CD4-positive, alpha-beta T cell treated with Interleukin-1 beta for 1 hour (primary cell): ENCODE measurements at places on chromosomes 4 and X.

DNA sequence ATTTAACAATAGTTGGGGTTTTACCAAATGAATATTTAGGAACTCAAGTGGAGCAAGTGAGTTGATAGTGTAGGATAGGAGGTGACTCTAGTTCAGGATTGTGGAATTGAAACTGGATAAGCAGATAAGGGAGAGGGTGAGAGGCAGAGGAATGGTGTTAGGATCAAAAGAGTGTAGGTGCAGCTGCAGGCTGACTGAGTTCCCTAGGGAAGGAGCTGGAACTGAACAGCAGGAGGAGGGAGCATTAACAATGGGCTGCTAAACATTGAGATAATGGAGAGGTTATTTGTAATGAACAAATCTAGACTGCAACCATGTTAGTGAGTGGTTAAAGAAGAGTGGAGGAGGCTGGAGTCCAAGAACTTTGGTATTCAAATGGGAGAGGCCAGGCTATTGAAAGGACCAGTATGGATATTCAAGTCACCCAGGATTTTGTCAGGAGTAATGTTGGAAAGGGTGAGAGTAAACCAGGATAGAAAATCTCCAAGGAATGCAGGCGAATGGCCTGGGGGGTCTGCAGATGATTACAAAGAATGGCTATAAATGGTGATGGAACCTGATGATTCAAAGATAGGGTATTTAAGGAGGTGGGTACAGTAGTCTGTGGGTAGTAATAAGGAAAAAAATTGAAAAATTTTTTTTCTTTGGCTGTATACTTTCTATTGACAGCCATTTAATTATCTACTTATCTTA lies 497.1 kb upstream of the TENM3 start:
- DNase-seq: no peak

GRCh38 chrX:11409957-11410356 lies 116.7 kb downstream of the AMELX start:
- DNase-seq: no peak

DNA sequence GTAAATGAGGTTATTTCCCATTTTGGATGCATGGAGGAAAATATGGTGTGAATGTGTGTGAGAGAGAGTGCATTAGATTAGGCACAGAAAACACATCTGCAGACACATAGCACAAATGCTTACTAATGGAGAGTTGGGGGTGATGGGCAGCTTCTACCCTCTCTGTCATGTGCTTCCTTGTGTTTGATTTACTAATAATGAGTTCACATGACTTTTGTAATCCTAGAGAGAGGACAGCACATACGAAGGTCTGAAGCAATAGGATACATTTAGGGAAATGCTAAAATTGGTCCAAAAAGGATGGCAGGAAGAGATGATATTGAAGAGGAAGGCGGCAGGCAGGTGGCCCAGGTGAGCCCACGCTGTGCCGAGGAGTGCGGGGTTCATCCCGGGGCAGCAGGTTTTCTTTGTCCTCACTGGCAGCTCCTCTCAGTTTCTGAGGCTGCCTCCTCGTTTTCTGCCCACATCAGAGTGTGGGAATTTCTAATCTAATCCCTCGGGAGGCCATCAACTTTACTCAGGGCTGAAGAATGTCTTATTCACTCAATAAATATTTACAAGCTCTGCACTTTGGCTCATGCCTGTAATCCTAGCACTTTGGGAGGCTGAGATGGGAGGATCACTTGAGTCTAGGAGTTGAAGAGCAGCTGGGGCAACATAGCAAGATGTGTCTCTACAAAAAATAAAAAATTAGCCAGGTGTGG lies 15.9 kb upstream of the MAP9 start:
- no peak for DNase-seq

DNA sequence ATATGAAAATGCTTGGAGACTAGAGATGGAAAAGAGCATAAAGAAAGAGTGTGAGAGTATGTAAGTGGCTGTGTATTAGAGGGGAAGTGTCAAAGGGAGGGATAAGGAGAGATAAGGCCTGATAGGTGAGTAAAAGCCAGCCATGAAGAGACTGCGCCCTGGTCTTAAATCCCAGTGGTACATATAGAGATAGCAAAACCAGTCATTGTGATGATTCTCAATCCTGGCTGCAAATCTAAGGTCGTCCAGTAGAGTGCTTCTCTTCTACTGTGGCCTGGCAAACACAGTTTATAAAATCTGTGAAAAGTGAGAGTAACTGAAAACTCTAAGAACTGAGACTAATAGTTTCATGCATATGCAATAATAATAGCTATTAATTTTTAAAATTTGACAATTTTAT lies 86.9 kb downstream of the MAB21L2 start:
- DNase-seq: no peak

DNA sequence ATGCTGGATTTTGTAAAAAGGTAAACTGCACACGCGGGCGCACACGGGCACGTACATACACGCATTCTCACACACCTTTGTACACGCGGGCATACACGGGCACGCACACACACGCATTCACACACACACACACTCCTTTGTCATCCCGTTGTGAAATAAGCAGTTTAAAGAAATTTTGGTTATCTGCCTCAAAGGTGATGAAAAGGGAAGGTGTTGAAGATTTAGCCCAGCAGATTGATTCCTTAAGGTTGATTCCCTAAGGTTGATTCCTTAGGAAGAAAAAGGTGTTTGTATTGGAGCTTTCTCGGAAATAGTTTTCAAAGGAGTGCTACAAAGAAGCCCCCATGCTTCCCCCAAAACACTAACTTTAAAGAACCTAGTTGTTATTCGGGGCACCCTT lies 693 bp downstream of the ATP10D start:
- DNase-seq: no peak

DNA sequence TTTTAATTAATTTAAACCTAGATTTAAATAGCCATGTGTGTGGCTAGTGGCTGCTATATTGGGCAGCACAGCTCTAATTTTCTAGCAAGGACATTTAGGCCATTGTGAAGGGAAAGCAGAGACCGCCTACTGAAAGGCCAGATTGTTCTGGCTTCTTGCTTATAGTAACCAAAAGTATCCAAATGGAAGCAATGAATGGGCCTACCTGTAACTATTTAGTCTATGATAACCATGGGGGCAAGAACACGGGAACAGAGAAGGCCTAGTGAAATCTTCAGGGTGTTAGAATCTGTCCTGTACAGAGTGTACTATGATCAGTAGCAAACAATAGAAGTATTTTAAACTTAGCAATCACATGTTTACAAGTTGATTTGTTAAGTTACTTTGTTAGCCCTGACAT lies 16.5 kb upstream of the HPRT1 start:
- DNase-seq: no peak

- DNase-seq: no peak
Observed at GRCh38 chr4:15926486-15926885, 12.1 kb downstream of the FGFBP1 start.

GRCh38 chrX:142250502-142250901 lies 45.4 kb upstream of the MAGEC2 start:
- DNase-seq: no peak

GRCh38 chr4:57061395-57061794 lies 48.8 kb downstream of the IGFBP7 start:
- DNase-seq: no peak

DNA sequence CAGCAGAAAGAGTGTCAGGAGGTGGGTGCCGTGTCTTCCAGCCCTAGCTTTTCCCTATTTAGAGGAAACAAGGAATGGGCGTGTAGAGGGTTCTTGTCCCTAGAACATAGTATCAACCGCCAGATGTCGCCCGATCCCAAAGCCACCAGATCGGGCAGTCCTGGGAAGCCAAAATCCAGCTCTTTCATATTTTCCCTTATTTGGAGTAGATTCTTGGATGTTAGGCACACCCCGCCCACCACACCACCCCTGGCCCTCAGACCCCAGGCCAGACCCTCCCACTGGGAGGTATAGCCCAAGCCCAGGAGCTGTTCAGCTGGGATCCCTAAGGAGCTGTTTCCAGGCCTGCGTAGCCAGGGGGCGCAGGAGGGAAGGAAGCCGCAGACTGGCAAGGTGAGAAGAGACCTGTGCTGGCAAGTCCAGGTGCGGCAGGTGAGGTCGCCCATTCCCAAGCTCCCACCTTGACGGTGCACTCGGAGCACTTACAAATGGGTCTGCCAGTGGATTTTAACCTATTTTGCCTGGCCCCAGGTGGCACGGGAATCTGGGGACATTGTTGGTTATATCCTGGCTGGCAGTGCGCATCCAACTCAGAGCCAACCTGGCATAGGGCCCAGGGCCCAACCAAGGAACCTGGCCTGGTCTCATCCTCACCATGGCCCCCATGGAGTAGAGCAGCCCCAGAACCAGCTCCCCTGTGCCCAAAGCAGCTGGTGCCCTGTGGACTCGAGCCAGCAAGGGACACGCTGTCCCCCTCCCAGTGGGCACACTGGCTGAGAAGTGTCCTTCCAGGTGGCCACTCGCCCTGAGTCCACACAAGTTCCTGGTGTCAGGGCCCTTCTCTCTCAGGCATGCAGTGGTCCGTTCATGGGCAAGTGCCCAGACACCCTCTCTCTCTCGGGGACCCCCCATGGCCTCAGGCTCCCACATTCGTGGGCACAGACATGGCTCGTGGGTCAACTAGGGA lies 811 bp downstream of the FLNA start:
- no peak for DNase-seq

DNA sequence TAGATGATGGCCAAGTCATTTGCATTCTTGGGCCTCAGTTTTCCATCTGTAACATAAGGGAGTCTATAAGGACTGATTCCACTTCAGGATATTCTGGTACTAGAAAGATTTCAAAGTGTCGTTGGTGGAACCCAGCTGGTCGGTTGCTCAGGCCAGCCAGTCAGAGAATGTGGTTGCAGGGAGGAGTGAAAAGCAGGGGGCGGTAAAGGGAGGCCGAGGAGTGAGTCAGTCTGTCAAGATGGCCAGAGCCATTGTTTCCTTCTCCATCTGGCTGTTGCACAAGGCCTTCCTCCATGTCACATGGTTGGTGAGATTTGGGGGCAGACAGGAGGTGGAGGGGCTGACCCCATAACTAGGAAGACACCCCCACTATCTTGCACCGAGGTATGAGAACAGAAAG lies 38.2 kb downstream of the STARD8 start:
- no peak for DNase-seq

GRCh38 chr4:113952452-113953029 lies 26.9 kb downstream of the ARSJ start:
- DNase-seq: peak; percentile 35

GRCh38 chr4:8725071-8725841 lies 132.7 kb downstream of the CPZ start:
- DNase-seq: no peak

GRCh38 chrX:39152106-39152649 lies 350.9 kb downstream of the MID1IP1 start:
- DNase-seq: no peak

GRCh38 chrX:11532291-11533078 lies 133.2 kb downstream of the ARHGAP6 start:
- no peak for DNase-seq

GRCh38 chr4:140755774-140756318 lies 339 bp downstream of the TBC1D9 start:
- no peak for DNase-seq

GRCh38 chr4:112817933-112818593 lies 181.1 kb downstream of the LARP7 start:
- peak; percentile 6 for DNase-seq

- DNase-seq: no peak
Observed at GRCh38 chrX:17679820-17680219, 57.5 kb upstream of the SCML1 start.

GRCh38 chrX:9775930-9776329 lies 10.3 kb upstream of the GPR143 start:
- DNase-seq: no peak

DNA sequence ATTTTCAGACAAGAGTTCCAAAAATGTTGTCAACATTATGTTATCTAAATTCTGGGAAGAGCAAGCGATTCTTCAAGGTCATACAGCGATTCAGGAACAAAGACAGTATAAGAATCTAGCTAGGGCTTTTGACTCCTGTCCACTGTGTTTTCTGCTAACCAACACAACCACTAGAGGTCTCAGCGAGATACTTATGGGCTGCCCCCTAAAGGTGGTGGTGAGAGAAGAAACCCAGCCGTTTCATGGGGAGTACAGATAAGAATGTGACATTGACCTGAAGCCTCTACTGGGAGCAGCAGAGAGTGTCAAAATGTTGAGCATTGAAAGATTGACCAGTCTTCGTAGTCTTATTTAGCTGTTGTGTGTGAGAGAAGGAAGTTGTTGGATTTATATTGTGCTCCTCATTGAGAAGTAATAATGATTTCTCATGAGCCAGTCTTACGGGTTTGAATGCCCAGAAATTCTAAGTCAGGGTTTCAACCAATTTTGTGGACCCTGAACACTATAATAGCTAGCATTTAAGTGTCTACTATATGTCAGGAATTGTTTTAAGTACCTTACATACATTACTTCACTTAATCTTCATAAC lies 168.3 kb downstream of the SPRY1 start:
- DNase-seq: peak; percentile 64

DNA sequence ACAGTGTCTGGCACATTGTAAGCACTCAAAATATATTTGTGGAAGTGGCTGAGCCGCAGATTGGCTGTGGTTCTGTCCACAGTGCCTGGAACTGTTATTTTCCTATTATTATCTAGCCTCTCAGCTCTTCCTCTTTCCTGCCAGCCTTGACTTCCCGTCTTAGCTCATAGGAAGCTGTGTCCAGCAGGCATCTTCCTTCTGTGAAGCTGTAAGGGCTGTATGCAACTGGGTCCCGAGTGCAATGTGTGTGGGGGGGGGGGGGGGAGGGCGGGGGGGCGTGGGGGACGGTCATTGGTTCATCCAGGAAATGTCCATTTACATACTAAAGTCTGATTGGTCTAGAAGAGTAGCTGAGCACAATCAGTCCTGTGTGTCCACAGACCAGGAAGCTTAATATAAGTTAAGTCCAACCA lies 210.7 kb downstream of the PDGFRA start:
- DNase-seq: peak; percentile 32

- DNase-seq: no peak
Observed at GRCh38 chrX:136907621-136908020, 27.1 kb upstream of the RBMX start.

DNA sequence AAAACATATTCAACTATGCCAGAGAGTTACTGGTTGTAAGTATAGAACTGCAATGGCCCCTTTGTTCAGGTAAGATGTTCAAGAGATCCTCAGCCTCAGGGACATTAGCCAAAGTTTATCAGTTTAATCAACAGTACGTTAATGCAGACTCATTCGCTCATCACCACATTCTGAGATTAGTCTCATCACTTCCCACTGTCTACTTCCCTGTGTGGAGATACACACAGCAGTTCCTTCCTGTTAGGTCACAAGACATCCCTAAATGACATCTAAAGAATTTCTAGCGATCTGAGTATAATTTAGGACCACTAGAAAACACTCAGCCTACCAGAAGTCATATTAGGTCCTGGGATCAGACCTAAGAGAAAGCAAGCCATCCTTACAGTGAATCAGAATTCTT lies 10.4 kb downstream of the SLC10A7 start:
- DNase-seq: no peak

DNA sequence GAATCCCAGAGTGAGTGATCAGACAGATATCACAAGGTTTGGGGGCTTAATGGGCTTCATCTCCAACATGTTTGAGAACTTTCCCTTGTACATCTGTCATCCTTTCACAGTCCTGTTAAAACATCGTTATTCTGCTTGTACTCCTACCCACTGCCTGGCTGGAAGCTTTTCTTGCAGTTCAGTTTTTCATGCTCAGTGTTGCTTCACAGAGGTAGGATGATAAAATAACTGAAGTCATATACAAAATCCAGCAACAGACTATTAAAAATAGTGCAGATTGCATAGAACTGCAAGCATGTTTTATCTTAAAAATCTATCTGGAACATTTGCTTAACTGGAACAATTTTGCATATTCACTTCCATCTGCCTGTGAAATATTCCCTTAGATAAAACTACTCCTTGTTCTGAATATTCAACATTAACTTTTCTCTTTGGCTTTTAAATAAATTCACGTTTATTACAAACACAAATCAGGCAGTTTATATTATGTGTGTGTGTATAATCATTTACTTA lies 579.6 kb upstream of the IGFBP7 start:
- no peak for DNase-seq
